Fibroblast of skin of left biceps (primary cell): ENCODE measurements at places on chromosomes 2 and 18.
A peak's percentile ranks its signal among the peaks of the same experiment; 100 is the strongest.

DNA sequence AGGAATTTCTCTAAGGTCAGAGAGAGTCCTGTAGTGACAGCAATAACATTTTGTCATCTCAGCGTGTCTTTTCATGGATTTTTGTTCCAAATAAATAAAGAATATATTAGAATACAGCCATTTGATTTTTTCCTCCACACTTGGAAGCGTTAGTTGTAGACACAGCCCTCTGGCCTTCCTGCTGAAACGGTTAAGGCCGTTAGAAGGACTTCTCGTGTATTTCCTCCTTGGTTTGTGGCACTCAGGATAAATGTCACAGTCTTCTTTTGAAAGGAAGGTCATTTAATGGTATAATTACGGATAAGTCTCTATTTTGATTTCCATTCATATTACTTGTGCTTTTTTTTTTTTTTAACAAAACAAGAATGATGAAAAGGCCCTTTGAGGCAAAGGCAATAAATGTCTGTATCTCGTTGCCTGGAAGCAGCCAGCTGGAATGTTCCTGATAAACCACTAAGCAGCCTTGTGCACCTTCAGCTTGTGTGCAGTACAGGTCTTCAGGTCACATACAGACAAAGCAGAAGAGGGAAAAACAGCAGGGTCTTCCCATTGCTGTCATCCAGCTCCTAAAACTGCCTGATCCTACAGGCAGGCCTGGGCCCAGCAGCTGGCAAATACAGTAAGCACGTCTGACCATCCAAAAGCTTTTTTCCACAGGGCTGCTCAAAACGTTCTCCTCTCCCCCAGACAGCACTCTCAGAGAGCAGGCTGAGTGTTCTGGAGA is 14.4 kb downstream of the EFR3B start:
- DNase-seq: no peak

DNA sequence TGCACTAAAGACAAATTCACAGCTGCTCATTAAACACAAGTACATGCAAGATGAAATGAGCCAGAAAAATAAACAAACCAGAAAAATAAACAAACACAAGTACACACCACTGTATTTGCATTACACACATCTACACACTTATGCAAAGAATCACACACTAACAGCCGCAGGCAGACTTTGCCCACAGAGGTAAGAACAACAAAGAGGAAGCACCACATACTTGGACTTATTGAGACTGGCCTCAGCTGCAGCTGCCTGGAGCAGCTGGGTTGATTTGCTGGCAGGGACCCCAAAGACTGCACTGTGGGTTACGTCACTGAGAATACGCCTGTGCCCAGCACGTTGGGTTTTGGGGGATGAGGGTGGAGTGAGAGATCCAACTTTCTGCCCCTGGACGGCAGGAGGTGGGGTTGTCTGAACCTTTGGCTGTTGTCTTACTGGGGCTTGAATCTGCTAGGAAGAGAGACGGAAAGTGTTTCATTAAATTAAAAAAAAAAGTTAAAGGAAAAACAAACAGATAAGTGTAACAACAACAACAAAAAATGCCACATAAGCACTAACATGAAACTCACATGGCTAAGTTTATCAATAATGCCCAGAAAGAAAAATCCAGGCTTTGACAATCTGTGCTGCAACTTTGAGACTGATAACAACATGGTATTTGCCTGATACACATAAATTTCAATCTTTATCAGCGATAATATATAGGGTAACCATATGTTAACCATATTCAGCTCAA is 71.9 kb upstream of the NFU1 start:
- no peak for DNase-seq

- no peak for DNase-seq
Measured at GRCh38 chr18:37398248-37398920, 167.2 kb downstream of the CELF4 start.

DNA sequence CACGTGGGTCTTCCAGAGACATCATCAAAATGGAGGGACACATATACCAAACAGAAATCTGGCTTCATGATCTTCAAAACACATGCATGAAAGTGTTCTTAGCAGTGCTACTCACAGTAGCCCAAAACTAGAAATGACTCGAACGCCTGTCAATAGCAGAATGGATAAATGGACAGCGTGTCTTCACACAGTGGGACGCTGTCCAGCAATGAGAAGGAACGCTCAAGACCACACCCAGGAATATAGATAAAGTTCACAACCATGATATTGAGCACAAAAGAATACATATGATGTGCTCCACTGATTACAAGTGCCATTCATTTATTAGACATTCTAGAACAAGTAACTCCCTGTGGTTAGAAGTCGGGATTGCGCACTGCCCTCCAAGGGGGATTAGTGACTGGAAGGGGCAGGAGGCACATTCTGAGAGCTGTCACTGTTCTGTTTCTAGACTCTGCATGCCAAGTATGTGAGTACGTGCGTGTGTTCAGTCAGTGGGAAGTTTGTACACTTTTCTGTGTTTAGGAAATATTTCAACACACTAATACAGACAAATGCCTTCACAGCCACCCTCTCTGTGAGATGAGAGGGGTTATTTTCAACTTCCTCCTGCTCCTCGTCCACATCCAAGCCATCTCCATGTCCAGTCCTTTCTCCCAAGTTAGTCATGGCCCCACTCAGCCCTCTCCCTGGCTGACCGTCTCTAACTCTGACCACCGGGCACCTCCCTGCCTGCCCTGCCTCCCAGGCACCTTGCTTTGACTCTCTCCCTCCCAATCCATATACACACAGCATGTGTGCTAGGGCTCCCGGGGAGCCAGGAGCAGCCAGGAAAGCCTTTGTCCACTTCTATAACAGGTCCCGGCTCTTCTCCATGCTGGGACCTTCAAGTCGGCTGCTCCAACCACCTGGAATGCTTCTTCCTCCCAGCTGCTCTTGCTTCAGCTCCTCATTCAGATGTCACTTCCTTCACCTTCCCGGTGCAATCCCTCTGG is 26.9 kb upstream of the TNS1 start:
- DNase-seq: no peak

DNA sequence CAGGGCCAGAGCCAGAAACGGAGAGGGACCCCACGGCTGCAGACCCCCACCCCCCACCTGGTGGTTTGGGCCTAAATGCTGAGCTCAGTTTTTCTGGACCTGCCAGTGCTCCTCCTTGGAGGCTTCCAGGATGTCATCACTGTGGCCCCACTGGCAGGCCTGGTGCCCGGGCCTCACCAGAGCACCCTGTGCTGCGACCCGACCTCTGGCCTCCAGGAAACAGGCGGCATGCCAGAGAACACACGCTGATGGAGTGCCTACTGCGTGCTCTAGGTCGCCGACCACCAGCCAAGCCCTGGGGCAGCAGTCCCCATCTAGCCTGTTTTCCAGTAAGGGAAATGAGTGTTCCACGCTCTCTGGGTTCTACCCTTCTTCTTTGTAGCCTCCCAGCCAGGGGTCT is 33.8 kb downstream of the HS6ST1 start:
- DNase-seq: no peak

- peak; percentile 51 for DNase-seq
Measured at GRCh38 chr2:201128933-201129505, 13.1 kb downstream of the CFLAR start.

GRCh38 chr2:249538-250042 is 14.2 kb downstream of the SH3YL1 start:
- DNase-seq: no peak

DNA sequence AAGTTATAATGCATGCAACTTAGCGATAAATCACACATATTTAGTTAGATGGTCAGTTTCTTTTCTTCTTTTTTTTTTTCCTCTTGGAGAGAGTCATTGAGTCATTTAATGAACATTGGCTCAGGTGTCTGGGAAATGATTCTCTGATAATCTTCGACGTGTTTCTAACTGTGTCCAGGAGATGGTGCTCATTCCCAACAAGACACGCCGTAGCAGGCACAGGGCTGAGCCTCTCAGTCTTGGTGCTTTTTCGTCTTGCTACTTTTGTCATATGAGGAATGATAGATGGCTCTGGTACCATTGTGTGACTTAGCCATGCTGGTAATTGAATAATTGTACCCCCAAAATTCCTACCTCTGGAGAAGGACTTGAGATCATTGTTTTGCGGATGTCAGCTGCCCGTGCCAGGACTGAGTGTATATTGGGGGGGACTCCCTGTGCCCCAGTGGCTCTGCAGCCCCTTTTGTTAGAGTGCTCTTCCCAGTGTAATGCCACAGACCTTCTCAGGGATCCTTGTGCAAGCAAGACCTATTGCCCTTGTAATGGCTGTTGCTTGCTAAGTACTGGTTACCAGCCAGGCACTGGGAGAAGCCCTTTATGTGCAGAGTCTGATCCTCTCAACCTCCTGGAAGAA is 107.6 kb upstream of the CYRIA start:
- DNase-seq: peak; percentile 9

- DNase-seq: peak; percentile 61
Measured at GRCh38 chr2:35462226-35462998, 893.2 kb upstream of the CRIM1 start.

- no peak for DNase-seq
Measured at GRCh38 chr2:109032229-109032820, 43.3 kb upstream of the EDAR start.

- DNase-seq: peak; percentile 25
Measured at GRCh38 chr2:120253021-120253882, 600 bp downstream of the RALB start.

GRCh38 chr2:222468346-222468745 is 44.0 kb downstream of the SGPP2 start:
- DNase-seq: no peak

DNA sequence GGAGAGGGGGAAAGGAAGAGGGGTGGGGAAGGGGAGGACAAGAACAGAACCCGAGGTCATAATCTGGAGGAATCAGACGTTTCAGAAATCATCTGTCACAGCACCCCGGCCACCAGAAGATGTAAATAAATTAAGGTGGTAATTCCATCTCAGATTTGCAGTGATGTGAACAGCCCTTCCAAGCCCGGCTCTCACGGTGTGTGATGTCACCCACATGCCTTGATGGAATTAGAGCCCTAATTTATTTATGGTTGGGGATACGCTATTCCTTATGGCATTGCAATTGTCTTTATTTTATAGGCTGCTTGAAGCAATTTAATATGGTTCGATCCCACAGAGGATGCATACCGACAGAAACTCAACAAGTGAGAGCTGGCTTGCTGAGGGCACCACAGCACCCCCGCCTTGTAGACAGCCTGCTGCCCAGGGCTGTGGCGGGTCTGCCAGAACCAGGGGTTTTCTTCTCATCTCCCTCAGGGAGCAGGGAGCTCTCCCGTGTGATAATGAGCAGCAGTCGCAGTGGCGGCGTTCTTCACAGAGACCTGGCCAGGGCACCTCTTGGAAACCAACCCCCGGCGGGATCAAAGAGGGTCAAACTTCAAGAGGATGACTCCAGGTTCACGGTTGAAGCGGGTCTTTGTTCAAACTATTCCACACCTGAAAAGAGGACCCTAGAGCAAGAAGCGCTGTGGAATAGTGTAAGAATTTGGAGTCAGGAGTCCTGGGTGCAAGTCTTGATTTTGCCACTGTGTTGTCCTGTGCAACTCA is 40.5 kb upstream of the SIX2 start:
- no peak for DNase-seq

DNA sequence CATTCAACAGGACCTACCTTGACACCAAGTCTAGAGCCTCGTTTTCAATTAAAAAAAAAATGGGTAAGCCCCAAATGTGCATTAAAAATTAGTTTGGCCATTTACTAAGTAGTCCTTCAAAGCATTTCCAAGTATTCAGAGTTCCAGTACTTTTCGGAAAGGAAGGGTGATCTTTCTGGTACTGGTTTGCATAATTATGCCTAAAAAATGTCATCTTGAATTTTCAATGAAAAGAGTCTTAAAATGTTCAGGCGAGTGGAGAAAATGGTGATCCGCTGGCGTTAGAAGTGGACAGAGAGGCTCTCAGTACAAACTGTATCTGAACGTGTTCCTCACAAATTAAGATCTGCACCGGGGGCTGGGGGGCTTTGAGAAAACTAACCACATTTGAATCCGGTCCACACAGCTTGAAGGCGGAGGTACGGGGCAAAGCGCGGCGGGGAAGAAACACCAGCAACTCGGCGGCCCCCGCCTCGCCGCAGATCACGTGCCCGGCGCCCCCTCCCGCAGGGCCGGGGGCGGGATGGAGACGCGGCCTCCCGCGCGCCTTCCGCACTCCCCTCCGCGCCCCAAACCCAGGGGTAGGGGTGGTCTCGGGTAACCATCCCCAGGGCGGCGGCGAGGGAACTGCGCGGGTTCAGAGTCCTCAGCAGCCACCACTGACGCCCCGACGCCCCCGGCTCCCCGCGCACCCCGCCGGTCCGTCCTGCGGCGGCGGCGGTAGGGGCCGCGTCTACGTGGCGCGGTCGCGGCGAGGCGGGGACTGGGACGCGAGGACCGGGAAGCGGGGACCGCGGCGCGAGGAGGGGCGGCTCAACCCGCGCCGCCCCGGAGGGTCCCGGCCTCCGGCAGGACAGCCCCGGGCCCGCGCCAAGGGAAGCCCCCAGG is 564 bp downstream of the LPIN2 start:
- DNase-seq: no peak

DNA sequence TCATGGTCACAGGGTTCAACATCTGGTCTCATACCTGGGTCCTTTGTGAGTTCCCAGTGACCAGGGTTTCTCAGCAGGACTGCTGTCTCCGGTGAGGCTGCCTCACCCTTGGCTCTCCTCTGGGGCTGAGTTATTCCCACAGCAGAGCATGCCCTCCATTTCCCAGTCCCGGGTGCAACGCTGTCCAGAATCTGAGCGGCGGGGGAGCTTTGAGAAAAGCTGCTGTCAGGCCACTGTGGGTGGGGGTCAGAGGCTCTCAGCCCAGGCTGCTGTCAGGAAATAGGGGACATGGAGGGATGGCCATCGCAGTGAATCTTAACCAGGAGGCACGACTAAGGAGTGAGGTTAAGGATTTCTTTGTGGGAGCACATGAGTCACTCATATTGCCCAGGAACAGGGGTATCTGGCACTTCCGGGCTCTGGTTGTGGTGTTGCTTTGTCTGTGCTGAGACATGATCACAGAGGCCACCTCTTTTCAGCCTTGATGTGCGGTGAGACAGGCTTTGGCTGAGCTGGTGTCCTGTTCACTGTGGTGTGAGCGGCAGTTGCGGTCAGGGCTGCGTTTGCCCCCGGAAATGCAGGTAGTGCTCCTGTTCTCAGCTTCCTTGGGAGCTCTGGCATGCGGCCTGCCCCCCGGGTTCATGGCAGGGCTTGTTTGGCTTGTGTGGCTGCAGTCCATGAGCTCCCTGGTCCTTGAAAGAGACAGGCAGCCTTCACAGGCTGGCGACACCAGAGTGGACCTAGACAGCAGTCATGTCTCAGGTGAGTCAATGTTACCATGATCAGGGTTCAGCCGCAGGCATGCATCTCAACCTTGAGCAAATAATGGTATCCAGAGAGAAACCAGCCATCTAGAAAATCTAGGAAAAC is 310.7 kb upstream of the MYT1L start:
- DNase-seq: no peak

GRCh38 chr2:133605011-133605765 is 36.9 kb upstream of the NCKAP5 start:
- no peak for DNase-seq

- DNase-seq: no peak
Measured at GRCh38 chr2:131557558-131558321, 30.1 kb downstream of the CCDC74A start.

GRCh38 chr2:210966330-210966729 is 409.9 kb downstream of the CPS1 start:
- no peak for DNase-seq

- DNase-seq: no peak
Measured at GRCh38 chr2:6919901-6920742, 2.9 kb downstream of the RNF144A start.

GRCh38 chr2:33313039-33313438 is 163.4 kb upstream of the RASGRP3 start:
- no peak for DNase-seq

- no peak for DNase-seq
Measured at GRCh38 chr2:239441261-239442078, 40.6 kb upstream of the HDAC4 start.

GRCh38 chr2:138503087-138503442 is 1.5 kb downstream of the SPOPL start:
- no peak for DNase-seq
